ENCODE measurements at places on chromosomes 1 and 21.
A peak's percentile ranks its signal among the peaks of the same experiment; 100 is the strongest.

DNA sequence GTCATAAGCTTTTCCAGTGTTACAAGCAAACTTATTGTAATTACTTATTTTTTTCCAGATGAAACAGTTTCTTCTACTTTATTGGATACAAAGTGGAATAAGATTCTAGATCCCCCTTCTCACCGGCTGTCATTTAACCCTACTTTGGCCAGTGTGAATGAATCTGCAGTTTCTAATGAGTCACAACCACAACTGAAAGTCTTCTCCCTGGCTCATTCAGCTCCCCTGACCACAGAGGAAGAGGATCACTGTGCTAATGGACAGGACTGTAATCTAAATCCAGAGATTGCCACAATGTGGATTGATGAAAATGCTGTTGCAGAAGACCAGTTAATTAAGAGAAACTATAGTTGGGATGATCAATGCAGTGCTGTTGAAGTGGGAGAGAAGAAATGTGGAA, 95.5 kb downstream of the ZFYVE9 start:
- no peak for DNase-seq

DNA sequence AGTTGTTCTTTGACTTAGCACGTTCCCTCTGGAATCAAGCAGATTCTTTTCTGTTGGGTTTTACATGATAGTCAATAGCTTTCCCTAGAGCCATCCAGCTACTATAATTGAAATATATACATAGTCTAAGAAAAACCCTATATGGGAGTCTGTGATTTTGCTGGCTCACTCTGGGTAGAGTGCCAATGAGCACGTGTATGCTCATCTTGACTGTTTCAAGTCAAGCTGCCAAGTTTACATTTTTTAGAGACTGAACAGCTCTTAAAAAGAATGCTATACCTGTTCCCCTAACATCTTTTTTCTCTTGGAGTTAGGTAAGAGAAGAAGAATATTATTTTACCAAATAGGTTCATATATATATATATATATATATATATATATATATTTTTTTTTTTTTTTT, 182.8 kb upstream of the NRIP1 start:
- DNase-seq: no peak

DNA sequence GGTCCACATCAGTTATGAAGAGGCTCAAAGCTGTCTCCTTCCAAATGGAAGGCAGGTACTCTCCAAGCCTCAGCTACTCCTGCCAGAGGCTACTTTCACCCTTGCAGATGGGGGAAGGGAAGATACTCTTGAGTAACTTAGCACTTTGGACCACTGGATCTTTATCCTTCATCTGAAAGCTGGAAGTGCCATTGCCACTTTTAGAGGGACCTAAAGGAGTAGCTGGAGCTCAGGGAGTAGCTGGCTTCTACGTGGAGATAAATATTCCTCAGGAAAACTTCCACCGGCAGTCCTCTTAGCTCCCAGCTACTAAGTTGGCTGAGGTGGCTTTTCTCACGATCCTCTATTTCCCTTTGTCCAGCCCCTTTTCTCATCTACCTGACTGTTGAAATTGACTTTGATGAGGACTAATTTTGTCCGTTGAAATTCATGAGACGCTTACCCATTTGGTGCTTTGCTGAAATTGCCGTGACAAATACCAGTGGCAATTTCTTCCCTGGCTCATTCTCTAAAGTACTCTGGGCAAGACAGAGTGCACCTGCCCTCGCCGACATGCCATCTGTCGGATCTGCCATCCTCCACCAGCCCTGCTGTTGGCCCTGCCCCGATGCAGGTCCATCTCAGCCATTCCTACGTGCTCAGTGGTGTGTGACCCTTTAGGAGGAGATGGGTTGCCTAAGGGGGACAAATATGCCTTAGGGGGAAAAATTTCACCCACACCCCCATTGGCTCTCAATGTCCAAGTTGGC, 13.6 kb downstream of the IGSF21 start:
- no peak for DNase-seq

DNA sequence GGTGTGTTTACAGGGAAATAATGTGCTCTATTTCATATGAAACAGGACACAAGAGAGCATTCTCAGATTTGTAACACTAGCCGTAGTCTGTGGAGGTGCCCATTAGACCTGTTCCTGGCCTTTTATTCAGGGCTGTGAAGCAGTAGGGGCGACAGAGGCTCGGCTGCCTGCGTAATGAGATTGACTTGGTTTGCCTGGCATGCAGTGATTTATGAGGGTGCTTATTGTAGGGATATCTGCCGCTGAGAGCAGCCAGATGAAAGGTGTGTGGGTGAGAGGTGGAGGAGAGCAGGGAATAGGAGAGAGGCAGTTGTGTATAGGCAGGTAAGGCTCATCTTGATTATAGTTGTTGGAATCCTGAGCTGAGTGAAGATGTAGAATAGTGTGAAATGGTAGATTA, 51.3 kb downstream of the DNAJC6 start:
- no peak for DNase-seq

GRCh38 chr1:151593730-151594129, 18.1 kb upstream of the SNX27 start:
- DNase-seq: no peak

- DNase-seq: no peak
Measured at GRCh38 chr1:226002667-226003501, 3.7 kb upstream of the SDE2 start.

- DNase-seq: no peak
Measured at GRCh38 chr1:87572891-87573290, 244.2 kb downstream of the LMO4 start.

GRCh38 chr1:50418600-50419109, 4.6 kb downstream of the DMRTA2 start:
- DNase-seq: no peak

DNA sequence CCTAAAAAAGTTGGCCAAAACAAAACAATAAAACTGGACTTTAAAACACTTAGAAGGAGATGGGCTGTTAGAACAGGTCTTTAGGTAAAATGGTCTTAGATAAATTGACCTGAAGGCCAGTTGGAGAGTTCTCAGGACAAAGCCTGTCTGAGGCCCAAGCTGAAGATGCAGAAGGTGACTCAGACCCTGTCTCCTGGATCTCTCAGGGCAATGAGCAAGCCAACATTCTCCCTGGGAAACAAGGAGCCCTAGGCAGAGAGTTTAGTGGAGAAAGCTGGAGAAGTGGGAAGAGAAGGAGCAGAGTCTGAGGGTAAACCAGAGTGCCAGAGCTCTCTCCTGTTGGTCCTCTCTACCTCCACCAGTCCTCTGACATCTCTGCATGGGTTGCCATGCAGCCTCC, 70.1 kb downstream of the FCRL5 start:
- no peak for DNase-seq

GRCh38 chr21:34097442-34097841, 24.1 kb downstream of the MRPS6 start:
- DNase-seq: no peak

- DNase-seq: no peak
Measured at GRCh38 chr1:1109743-1110142, 6.1 kb downstream of the C1orf159 start.

GRCh38 chr1:212760126-212760823, 31.3 kb downstream of the NSL1 start:
- DNase-seq: peak; percentile 80

GRCh38 chr1:232558954-232559353, 71.0 kb downstream of the SIPA1L2 start:
- no peak for DNase-seq

DNA sequence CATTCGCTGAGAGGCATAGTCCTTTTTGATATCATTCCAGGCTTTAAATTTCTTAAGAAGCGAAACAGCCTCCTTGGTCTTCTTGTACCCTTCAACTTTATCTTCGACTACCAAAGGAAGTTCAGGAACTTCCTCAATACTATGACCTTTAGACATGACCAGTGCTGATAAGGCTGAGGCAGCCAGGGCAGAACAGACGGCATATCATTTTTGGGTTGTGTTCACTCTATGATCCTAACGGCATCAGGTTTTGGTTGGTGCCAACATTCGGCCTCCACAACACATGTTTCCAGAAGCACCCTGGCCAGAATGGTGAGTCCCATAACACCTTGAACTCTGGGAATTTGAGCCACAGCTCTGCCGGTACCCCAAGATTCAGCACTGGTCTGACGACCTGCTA, 31.4 kb upstream of the MYOC start:
- no peak for DNase-seq

GRCh38 chr1:90074566-90074965, 79.7 kb downstream of the ZNF326 start:
- DNase-seq: no peak

DNA sequence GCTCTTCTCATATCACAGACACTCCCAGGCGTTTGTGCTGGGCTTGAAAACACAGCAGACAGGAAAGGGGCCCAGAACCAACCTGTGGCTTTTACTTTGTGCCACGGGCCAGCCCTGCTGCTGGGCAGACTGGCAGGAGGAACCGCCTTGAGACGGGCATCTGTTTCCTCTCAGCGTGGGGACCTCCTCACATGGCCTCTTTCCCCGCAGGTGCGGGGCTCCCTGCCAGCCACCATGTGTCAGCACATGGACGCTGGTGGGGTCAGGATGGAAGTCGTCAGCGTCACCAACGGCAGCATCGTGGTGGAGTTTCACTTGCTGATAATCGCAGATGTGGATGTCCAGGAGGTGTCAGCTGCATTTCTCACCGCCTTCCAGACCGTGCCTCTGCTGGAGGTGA, 47.8 kb downstream of the UMODL1 start:
- DNase-seq: peak; percentile 51

- no peak for DNase-seq
Measured at GRCh38 chr21:42887326-42887725, 5.8 kb upstream of the NDUFV3 start.

- no peak for DNase-seq
Measured at GRCh38 chr1:171137580-171137979, 46.9 kb downstream of the FMO3 start.

GRCh38 chr1:5594056-5594956, 397.9 kb downstream of the NPHP4 start:
- DNase-seq: peak; percentile 25

- DNase-seq: no peak
Measured at GRCh38 chr1:111404588-111404987, 22.9 kb downstream of the OVGP1 start.

GRCh38 chr1:90834354-90834885, 117.3 kb upstream of the BARHL2 start:
- DNase-seq: no peak

All from activated CD8-positive, alpha-beta memory T cell treated with anti-CD3 and anti-CD28 coated beads, Interleukin-2, amount 10 ng/mL, durations not matched to agents 7 days and 5 days (primary cell).